Panc1 (cell line): ENCODE measurements at places on chromosomes 4 and X. TPM values are rescaled to one million over a fixed set of nuclear protein-coding genes. Genes with fewer than 3 reads are reported as not detected.

DNA sequence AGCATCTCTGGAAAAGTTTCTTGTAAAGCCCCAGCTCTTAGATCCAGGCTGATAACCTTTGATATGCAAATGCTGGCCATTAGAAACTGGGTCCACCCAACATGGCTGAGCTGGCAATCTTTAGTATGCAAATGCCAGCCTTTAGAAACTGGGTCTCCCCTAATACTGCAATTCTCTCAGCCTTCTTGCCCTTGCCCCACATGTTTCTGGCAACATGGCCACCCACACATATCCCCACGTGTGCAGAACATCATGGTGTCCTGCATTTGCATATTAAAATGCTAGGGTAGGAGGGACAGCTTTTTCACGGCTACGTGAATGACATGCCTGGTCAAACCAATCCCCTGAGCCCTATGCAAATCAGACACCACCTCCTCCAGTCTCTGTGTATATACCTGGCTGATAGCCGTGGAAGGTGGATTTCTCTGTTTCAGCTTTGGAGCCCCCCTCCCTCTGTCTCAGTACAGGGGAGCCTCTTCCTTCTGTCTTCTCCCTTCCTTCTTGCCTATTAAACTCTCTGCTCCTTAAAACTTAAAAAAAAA, 344.0 kb upstream of the NWD2 start:
- no peaks in the 10 kb centered on the region for H3K27me3 ChIP-seq
- no peaks in the 10 kb centered on the region for H3K4me1 ChIP-seq
- H3K27ac ChIP-seq: no peak overlapping the region
- H3K4me3 ChIP-seq: no peak overlapping the region

GRCh38 chr4:74886484-74886883, 46.4 kb upstream of the PARM1 start:
- no peak overlapping the region for H3K4me3 ChIP-seq
- no peaks in the 10 kb centered on the region for H3K27me3 ChIP-seq
- DNase-seq: no peak
- H3K36me3 ChIP-seq: no peaks in the 10 kb centered on the region

DNA sequence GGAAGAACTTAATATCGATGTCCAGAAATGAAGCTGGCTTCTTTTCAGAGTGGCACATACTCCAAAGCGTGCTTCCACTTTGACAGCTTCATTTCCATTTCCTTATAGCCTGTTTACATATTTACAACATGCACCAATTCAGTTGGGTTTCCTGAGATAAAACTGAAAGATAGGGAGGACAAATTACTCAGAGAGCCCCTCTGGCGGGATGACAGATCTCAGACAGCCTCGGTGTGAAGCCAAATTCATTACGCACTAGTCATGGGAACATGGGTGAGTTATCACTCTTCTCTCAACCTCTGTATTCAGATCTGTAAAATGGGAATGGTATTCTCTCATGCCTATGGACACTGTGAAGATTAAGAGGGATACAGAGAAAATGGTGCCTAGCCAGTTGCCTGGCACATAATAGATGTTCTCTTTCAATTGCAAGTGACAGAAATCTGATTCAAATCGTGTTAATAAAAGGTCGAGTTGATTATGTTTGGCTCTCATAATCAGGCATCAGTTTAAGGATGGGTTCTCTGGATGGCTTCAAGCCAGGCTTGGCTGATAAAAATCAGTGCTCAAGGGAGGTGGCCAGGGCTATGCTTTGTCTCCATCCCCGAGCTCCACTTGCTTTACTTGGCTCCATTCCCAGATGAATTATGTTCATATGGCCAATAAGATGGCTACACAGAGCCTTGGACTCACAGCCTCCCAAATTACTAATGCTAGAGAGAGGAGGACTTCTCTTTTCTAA, 132.2 kb upstream of the C1QTNF7 start:
- no peak overlapping the region for H3K27ac ChIP-seq
- H3K4me3 ChIP-seq: no peak overlapping the region
- no peak for DNase-seq
- H3K36me3 ChIP-seq: no peaks in the 10 kb centered on the region

DNA sequence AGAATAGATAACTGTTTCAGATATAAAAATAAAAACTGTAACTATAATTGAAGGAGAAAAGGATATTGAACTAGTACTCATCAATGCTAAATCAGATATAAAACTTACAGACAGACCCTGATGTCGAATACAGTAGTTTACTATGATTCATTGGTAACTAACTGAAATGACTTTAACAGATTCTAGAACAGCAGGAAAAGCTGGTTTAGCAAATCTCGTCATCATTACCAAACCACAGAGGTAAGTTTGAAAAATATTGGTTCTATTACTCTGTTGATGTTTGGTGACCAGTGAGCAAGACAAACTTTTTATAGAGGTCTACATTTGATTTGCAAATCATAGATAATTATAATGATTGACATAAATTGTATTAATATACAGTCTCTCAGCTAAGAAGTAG, 551.4 kb upstream of the ADGRL3 start:
- H3K4me3 ChIP-seq: no peak overlapping the region
- no peaks in the 10 kb centered on the region for H3K4me1 ChIP-seq
- DNase-seq: no peak
- no peaks in the 10 kb centered on the region for H3K36me3 ChIP-seq

DNA sequence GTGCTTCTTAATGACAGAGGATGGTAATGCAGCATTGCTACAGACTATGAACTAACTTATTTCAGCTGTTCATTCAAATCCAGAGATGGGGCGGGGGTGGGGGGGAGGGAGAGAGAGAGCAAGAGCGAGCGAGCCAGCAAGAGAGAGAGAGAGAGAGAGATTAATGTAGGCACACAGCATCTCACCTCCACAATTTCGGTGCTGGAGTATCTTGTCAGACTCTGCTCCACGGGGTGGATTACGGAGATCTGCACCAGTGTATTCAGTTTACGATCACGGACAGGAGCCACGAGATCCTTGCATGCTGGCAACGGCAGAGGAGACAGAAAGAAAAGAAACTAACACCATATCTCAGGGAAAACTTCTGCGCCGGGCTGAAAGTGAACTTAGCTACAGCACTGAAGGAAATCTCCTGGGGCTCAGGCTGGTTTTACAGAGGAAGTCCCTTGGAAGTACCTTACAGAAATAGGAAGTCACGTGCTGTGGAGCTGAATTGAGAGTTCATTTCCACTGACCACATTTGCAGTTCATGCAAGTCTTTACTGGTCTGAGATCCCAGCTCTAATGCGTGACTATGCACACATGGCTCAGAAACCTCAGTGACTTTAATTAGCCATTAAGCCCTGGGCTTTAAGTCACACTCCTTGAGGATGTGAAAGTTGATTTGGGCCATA, 440.9 kb downstream of the INPP4B start:
- H3K27me3 ChIP-seq: no peaks in the 10 kb centered on the region
- no peaks in the 10 kb centered on the region; the same call in 1 of the 2 replicates for H3K36me3 ChIP-seq

- peaks cover 4% of the 10 kb centered on the region for H3K4me1 ChIP-seq
- no peaks in the 10 kb centered on the region for H3K36me3 ChIP-seq
- H3K27me3 ChIP-seq: no peaks in the 10 kb centered on the region; the same call in 1 of the 2 replicates
- DNase-seq: peak; percentile 42
- peak overlapping the region; percentile 33 for H3K4me3 ChIP-seq
- H3K27ac ChIP-seq: no peak overlapping the region
Observed at GRCh38 chrX:72308566-72309296, 3.0 kb upstream of the CITED1 start.

DNA sequence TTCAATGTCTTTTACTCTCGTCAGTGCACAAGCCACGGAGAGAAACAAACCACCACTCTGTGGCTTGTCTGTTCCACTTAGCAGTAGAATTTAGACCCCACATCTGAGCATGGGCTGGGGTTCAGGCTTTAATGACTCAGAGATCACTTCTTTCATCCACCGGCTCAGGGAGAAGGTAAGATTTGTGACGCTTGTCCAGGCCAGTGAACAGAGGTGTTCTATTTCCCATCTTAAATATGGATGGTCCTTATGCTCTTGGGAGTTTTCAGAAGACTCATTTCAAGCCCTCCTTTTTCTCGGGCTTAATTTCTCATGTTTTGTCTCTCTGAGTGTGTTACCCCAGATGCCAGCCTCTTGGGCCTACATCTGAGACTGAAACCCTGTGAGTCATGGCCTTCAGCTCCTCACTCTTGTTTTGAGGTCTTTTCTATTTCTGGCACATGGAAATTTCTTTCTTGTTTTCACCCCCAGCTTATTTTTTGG, 127.4 kb upstream of the SFRP2 start:
- no peaks in the 10 kb centered on the region for H3K4me1 ChIP-seq
- DNase-seq: no peak
- H3K36me3 ChIP-seq: no peaks in the 10 kb centered on the region

GRCh38 chr4:101993842-101994775, 203.6 kb downstream of the BANK1 start:
- H3K4me1 ChIP-seq: no peaks in the 10 kb centered on the region; the same call in 1 of the 2 replicates
- no peak for DNase-seq
- H3K36me3 ChIP-seq: no peaks in the 10 kb centered on the region
- no peaks in the 10 kb centered on the region for H3K27me3 ChIP-seq
- no peak overlapping the region for H3K27ac ChIP-seq
- H3K4me3 ChIP-seq: no peak overlapping the region

- no peak overlapping the region for H3K4me3 ChIP-seq
- no peaks in the 10 kb centered on the region for H3K4me1 ChIP-seq
- H3K27ac ChIP-seq: no peak overlapping the region
- no peak for DNase-seq
- H3K36me3 ChIP-seq: no peaks in the 10 kb centered on the region
Observed at GRCh38 chrX:14351611-14352303, 177.6 kb upstream of the GLRA2 start.

DNA sequence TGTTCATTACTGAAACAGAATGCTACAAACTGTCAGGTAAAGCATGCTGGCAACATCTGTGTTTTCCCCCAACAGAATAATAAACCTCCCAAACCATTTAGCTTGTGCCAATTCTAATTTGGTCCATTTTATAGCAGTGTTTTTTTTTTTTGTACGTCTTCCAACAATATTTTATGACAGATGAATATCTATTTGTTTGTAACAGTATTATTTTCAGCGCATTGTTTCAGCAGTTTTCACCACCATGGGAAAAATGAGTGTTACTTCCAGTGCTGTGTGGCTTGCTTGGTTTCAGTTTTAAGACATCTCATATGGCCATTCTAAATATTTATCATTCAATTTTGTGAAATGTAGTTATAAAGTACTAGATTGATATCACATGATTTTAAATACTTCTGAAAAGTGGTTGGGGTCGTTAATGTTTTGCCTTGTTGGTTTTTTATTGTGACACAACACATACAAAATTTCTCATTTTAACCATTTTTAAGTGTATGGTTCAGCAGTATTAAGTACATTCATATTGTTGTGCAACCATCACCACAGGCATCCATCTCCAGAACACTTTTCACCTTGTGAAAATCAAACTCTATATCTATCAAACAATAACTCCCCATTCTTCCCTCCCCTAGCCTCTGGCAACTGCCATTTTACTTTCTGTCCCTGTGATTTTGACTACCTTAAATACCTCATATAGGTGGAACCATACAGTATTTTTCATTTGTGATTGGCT, 25.6 kb upstream of the TBC1D19 start:
- no peaks in the 10 kb centered on the region for H3K36me3 ChIP-seq
- no peaks in the 10 kb centered on the region for H3K27me3 ChIP-seq
- no peak overlapping the region for H3K4me3 ChIP-seq
- no peak overlapping the region for H3K27ac ChIP-seq
- no peak for DNase-seq

- H3K27me3 ChIP-seq: no peaks in the 10 kb centered on the region
- no peak for DNase-seq
- H3K4me3 ChIP-seq: no peak overlapping the region
- no peak overlapping the region for H3K27ac ChIP-seq
- no peaks in the 10 kb centered on the region for H3K36me3 ChIP-seq
Observed at GRCh38 chr4:2046031-2046961, 12.8 kb upstream of the NAT8L start.

Gene MTMR8
- 1.3 TPM for total RNA-seq

Gene SULT1B1
- 0.05 TPM for total RNA-seq

Gene GLRA3
- total RNA-seq: not detected

Gene DCLK2
- 9.5 TPM for total RNA-seq

Gene SPP1
- total RNA-seq: 1.6 TPM

Gene REELD1
- total RNA-seq: not detected
